ENCODE measurements at places on chromosomes 2 and 18. TPM values are rescaled to one million over a fixed set of nuclear protein-coding genes. Genes with fewer than 3 reads are reported as not detected.

DNA sequence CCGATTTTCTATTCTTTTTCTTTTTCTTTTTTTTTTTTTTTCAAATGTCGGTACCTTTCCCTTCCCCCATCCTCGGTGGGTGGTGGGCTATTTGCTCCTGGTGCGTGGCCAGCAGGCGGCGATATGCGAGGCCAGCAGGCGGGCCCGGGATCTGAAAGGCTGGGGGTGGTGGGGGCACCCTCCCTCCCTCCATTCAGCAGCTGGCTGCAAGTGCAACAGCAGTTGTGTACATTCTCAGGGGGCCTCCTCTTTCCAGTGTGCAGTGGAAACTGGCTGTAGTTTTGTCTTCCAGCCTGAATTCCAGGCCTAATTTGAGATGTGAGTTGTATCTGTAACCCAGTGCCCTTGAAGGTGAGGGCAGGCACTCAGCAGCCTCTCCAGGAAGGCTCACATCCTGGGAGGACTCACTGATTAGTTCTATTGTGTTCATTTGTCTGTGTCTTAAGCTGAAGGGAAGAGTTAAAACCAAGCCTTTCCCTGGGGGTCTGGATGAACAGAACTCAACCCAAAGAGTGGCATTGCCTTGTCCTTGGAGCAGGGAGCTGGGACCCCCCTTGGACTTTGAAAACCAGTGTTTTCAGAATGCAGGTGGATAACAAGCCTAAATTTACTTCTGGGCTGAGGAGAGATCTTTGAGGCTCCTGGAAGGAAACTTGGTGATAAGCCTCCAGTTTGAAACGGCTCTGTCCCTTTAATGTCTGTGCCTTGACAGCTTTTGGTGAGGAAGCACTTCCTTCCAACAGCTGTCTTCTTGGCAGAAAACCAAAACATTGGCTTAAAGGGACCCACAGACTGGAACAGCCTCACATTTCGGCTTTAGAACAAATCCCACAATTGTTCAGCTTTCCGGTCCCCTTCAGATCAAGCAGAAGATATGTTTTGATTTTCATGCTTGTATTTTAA lies 3.3 kb downstream of the MYCN start:
- DNase-seq, result no peak

DNA sequence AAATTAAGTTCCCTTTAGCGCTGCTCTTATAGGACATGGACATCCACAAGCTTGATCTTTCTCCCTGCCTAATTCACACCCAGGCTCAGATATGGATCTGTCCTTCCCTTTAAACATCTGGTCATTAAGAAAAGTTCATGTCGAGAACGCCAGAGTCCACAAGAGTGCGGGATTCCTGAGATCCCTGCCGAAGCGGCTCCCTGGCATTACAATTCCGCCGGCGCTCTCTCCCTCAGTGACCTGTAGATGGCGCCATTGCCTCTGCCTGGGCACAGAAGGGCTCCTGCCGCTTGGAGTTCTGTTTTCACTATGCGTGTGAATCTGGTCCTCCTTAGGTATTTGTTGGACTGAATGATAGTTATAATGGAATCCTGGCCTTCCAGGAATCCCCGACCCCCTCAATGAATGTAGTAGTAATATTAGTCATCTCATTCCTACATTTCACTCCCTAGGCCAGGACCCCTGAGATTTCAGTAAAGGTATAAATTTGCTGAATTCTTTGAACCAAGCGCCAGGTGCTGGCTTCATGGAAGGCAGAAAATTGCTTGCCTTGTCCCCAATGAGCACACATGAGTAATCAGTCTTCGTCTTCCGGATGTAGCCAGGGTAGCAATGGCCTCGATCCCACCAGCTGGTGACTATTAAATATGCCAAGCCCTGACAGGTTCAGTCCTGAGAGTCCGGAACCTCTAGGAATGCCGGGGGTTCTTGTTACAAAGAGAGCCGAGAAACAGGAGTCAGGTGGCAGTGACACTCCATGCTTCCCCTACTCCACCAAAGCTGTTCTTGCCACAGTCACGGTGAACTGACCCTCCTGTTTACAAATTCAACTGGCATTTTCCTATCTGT lies 26.4 kb upstream of the CD207 start:
- peak; percentile 88 for DNase-seq

TMEM37 gene
- 8.5 TPM for polyA plus RNA-seq

DNA sequence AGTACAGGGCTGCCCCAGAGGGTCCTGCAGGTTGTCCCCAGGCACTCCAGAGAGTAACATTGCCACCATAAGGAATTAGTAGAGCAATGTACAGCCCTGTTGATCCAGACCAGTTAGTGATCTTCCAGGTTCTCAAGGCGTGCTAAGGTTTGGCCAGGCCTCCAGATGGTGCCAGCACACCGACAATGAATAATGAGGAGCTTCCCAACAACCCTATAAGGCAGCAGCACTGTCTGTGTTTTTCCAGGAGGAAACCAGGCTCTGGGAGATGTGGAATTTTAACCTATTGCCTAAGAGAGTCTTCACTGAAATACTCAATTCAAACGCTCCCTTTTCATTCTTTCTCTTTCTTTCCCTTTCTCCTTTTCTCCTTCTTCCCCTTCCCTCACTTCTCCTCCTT lies 122.1 kb downstream of the MGAT5 start:
- peak; percentile 29 for DNase-seq

DNA sequence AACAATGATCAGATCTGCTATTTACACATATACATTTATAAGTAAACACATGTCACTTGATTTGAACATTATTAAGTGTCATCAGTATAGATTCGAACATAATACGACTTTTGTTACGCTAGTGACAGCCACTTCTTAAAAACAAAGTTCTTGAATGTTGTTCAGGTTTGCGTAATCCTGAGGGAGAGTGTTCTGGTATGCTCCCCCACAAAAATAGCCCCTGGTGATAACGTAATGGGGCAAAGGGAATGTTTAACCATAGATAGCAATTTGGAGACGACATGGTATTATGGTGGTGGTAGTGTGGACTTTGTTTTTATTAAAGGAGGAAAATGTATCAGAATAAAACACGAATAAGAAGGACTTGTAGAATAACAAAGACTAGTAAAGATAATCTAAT lies 90.6 kb downstream of the PLEKHM3 start:
- no peak for DNase-seq

SAG gene
- polyA plus RNA-seq, result not detected

GRCh38 chr2:8592736-8593135 lies 89.1 kb upstream of the ID2 start:
- DNase-seq, result no peak

- DNase-seq, result no peak
Measured at GRCh38 chr2:158099716-158100115, 2.0 kb upstream of the UPP2 start.

DNA sequence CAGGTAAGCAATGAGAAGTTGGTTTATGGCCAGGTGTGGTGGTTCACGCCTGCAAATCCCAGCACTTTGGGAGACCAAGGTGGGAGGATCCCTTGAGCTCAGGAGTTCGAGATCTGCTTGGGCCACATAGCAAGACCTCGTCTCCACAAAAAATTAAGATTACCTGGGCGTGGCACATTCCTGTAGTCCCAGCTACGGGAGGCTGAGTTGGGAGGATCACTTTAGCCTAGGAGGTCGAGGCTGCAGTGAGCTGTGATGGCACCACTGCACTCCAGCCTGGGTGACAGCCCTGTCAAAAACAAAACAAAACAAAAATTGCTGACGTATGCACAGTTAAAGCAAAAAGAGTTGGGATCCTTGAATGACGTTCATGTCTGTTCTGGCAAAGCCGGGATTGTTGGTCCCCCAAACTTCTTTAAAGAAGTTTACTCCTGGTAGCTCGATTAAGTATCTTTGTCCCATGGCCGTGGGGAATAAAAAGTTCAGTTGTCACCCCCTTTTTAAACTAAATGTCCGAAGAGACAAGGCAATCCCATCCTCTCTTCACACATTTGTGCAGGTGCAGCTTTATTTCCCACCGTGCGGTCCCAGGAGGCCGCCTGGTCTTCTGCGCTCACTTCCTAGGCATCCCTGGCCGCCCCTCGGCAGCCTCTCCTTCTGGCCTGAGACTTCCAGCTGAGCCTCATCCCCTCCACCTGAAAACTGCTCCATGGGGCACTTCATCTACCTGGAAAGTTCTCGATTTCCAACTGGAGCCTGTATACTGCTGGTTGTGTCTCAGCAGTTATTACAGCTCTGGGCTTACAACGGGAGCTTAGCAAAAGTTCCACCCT lies 762 bp upstream of the SPOPL start:
- DNase-seq, result peak; percentile 33

DNA sequence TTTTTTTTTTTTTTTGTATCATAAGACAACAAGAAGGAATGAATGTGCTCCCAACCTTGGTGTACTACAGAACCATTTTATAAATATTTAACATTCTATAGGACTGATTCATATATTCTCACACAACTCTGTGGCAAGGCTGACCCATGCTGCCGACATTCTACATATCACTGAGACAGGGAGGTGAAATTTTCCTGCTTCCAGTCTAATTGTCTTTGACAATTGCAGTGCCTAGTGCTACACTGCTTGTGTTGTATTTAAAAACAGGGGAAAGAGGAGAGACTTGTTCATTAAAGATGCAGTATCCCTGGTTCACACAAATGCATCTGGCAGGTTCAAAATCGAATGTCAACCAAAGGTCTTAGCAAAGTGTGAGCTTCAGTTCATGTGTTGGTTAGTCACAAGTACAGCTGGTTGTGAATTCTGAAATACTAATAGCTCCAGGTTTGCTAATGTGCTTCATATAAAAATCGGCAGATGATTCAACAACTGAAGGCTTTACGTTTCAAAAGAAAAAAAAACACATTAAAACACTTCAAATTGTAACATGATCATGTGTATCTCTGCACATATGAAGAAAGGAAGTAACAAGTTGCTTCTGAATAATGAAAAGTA lies 130.8 kb downstream of the FIGN start:
- no peak for DNase-seq

GRCh38 chr18:58396144-58396543 lies 232.7 kb downstream of the ALPK2 start:
- no peak for DNase-seq

- no peak for DNase-seq
Measured at GRCh38 chr2:183010112-183010511, 28.1 kb downstream of the NCKAP1 start.

CTAGE1 gene
- not detected for polyA plus RNA-seq

DNA sequence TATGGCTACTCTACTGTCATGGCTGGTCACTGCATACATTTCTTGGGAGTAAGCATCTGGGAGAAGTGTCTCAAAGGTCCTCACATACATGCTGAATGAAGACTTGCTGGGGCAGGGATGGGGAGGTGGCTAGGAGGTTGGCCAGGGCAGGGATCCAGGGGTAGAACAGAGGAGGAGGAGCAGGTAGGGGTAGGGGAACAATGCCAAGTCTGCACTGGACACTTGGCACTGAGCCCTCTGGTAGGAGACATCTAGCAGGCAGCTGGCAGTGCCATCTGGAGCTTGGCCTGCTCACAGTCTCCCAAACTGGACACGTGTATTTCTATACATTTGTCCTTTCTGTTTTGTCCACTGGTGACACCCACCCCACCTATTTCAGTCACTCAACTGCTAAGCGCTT lies 62.7 kb upstream of the REV1 start:
- DNase-seq, result no peak

ARHGEF4 gene
- 40.4 TPM for polyA plus RNA-seq

LINC00305 gene
- not detected for polyA plus RNA-seq

- DNase-seq, result peak; percentile 62
Measured at GRCh38 chr18:21599585-21600525, 649 bp downstream of the ESCO1 start.

GRCh38 chr2:32701806-32702205 lies 74.0 kb downstream of the TTC27 start:
- DNase-seq, result no peak

GRCh38 chr2:925309-925708 lies 25.3 kb upstream of the SNTG2 start:
- no peak for DNase-seq

DNA sequence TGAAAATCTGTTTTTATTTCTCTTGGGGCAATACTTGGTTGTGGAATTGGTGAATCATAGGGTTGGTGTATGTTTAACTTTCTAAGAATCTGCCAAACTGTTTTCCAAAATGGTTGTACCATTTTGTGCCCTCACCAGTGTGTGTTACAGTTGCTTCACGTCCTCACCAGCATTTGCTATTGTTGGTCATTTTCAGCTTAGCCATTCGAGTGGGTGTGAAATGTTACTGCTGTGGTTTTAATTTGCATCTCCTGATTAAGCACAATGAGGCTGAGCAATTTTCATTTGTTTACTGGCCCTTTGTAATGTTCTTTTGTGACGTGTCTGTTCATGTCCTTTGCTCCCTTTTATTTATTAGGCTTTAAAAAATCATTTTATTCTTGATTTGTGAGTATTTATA lies 49.7 kb downstream of the FOSL2 start:
- DNase-seq, result no peak

GRCh38 chr2:86035883-86036668 lies 69.6 kb downstream of the POLR1A start:
- peak; percentile 78 for DNase-seq

DNA sequence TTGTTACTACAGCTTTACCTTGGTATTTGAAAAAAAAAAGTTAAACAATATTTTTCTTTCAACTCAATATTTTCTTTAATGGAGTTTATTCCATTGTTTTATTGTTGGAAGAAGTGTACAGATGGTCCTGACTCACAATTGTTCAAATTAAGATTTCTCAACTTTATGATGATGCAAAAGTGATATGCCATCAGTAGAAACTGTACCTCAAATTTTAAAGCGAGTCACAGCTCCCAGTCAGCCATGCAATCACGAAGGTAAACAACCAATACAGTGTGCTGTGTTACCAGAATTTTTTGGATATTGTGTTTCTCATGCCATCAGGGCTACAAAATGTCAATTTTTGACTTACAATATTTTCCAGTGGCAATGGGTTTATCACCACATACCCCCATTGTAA lies 54.0 kb upstream of the COL5A2 start:
- DNase-seq, result no peak

DNA sequence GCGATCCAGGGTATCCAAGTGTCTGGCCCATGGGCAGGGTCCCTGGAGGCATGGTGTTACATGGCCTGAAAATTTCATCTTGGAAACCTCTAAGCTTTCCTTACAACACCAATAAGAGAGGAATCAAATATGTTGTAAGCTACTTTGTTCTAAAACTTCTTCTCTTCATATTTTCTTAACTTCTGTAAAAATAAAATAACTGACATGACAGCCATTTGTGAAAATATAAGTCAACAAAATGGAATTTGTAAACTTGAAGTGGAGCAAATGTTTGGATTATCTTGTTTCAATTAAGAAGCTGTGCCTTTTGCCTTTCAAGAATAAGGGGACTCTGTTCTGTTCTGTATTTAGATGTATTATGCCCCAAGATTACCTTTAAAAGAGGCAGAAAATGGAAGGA lies 319.7 kb downstream of the LPIN1 start:
- DNase-seq, result no peak

ALPG gene
- polyA plus RNA-seq, result not detected

GRCh38 chr2:137924019-137924418 lies 40.3 kb upstream of the HNMT start:
- DNase-seq, result peak; percentile 6

GRCh38 chr2:50624506-50624905 lies 407.4 kb downstream of the NRXN1 start:
- no peak for DNase-seq

GRCh38 chr18:37529863-37530262 lies 35.7 kb downstream of the CELF4 start:
- DNase-seq, result no peak

- DNase-seq, result no peak
Measured at GRCh38 chr18:74528478-74528877, 5.8 kb upstream of the CNDP1 start.

Data from adrenal gland (tissue), 19 donors.